ENCODE measurements at places on chromosomes 16 and 17.

- no peak for DNase-seq
Observed at GRCh38 chr17:69593716-69594115, 179.2 kb downstream of the MAP2K6 start.

DNA sequence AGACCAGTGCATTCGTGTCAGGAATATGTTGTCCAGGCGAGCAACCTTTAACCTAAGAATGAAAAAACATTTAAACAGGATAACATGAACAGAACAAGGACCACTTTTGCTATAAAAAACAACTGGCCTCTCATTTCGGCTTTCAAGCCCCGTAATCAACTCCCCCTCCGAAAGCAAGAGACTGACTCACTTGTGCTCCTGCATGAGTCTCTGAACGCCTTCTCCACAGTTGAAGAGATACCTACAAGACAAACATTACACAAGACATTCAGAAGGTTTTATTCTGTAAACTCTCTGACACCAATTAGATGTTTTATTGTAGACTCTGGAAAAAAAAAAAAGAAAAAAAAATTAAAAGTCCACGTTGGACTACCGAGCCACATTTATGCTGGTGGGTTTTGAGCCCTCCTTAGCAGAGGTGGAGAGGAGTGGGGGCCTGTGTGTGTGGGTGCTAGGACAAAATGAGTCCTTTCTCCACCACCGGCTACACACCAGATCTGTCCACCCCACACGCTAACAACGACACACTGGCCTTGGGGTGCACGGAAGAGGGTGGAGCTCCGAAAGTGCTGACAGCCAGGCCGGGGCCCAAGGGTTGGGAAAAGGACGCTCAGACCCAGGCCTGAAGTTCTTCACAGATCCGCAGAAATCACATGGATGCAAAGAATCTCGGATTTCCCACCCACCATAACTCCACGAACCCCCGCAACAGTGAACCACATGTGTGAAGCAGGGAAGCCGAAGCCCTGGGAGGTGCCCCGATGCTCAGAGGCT, 759 bp downstream of the ELAC2 start:
- DNase-seq, result peak; percentile 64

GRCh38 chr16:67525176-67525860, 3.3 kb upstream of the RIPOR1 start:
- DNase-seq, result no peak

DNA sequence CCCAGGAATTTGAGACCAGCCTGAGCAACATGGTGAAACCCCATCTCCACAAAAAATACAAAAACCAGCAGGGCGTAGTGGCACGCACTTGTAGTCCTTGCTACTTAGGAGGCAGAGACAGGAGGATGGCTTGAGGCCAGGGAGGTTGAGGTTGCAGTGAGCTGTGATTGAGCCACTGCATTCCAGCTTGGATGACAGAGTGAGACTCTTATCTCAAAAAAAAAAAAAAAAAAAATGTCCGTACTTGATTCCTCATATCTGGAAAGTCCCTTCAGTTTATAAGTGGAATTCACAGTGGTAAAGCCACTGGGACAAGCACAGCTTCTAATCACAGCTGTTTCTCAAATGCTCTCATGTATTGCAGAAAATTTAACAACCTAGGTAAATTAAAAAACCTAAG, 78.6 kb upstream of the CREBBP start:
- no peak for DNase-seq

- peak; percentile 70 for DNase-seq
Observed at GRCh38 chr17:32007463-32008298, 498 bp downstream of the LRRC37B start.

DNA sequence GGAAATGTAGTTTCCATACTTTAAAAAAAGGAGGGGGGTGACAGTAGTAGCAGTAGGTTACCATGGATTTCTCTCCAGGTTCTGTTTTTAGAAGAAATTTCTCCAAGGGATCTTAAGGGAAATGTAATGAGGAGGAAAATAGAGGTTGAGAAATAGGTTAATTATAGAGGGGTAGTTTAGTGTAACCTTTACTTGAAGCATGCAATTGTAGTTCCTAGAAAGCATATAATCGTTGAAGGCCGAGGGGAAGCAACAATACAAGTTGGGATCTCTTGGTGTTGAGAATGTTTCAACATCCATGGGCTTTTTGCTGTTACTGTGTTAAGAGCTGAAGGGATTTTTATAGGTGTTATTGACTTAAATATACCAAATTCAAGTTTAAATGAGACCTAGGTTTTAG, 25.1 kb downstream of the TNRC6A start:
- DNase-seq, result no peak

- DNase-seq, result no peak
Observed at GRCh38 chr16:3580686-3581085, 3.5 kb upstream of the NLRC3 start.

GRCh38 chr17:31096106-31096436, 1.3 kb downstream of the NF1 start:
- no peak for DNase-seq

- DNase-seq, result no peak
Observed at GRCh38 chr16:23564575-23565363, 7.2 kb downstream of the UBFD1 start.

GRCh38 chr16:78620291-78620690, 520.8 kb downstream of the WWOX start:
- DNase-seq, result no peak

GRCh38 chr17:49214676-49215360, 4.3 kb downstream of the ABI3 start:
- DNase-seq, result no peak

GRCh38 chr17:62673614-62674362, 46.3 kb downstream of the MRC2 start:
- no peak for DNase-seq

- peak; percentile 82 for DNase-seq
Observed at GRCh38 chr16:77807-78443, at the start of gene MPG. TSS of gene MPG (plus strand) at chr16:78225. CDS start at chr16:78310, 85 bp downstream.

- DNase-seq, result no peak
Observed at GRCh38 chr17:6455321-6455705, 11.1 kb downstream of the PIMREG start.

GRCh38 chr16:54412777-54413455, 126.3 kb upstream of the IRX3 start:
- no peak for DNase-seq

GRCh38 chr16:9365370-9365728, 273.9 kb downstream of the HAPSTR1 start:
- DNase-seq, result no peak

- DNase-seq, result no peak
Observed at GRCh38 chr17:4665027-4665426, 23.5 kb upstream of the ALOX15 start.

DNA sequence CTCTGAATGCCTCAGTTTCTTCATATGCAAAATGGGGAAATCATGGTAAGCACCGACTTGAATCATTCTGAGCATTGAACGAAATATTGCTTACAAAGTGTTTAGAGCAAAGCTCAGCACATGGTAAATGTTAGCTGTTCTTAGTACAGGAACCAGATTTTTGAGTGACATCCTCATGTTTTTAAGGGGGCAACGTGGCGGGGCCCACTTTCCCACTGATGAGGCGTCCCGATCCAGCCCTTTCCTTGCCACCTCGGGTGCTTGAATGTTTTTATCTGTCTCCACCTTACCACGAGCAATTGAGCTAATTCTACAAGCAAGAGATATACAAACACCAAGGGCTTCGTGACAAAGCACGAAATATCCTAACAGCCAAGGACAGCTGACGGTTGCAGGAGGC, 49.9 kb downstream of the ELAC2 start:
- no peak for DNase-seq

- no peak for DNase-seq
Observed at GRCh38 chr16:9568261-9568660, 476.8 kb downstream of the HAPSTR1 start.

GRCh38 chr17:28812748-28813377, 29.7 kb downstream of the FAM222B start:
- peak; percentile 78 for DNase-seq

All from RKO (cell line).